IMR-90 (cell line): ENCODE measurements at places on chromosomes 6 and 20.

- DNase-seq: peak; percentile 52
Observed at GRCh38 chr20:41137614-41138474, 501 bp downstream of the PLCG1 start.

DNA sequence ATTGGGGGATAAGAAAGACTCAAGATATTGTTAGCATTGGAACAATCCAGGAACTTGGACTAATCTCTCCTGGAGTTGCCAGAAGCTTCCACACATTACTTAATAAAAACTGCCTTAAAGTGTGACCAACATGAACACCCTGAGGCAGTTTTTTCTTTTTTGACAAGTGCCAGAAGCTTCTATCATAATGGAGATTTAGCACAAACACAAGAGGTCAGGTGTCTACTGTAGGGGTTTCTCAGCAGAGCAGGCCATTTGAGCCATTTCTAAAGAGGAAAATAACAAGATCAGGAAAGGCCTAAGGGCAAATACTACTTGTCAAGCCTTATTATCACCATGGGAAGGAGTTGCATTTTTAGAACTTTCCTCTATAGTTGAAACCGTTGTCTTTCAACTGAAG lies 361.5 kb downstream of the EPM2A start:
- DNase-seq: no peak

DNA sequence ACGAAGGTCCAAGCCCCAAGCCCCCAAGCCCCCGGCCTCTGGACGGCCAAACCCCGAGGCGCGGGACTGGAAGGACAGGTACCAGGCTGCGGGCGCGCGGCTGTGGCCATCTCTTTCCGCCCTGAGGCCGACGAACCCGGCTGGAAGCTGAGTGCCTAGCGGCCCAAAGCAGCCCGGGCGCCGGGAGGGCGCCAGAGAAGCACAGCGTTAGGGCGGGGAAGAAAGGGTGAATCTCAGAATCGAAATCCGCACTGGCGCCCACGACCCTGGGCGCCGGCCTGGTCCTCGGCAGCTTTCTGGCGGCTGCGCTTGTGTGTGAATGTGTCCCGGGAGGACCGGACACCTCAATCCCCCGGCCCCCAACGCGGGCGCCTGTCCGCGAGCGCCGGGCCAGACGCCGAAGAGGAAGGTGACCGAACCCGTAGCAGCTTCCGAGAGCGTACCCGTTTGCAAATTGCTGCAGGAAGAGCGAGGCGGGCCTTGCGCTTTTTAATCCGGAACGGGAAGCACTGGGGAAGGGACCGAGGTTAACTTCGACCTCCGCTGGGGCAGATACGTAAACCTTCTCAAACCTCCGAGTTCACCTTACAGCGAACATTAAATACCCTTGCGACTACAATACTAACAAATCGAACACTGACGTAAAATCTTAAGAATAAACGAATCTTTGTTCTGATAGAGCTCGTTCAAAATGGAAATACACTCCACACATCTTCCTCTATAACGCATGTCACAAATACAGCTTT lies 2.9 kb downstream of the NRN1 start:
- DNase-seq: no peak

DNA sequence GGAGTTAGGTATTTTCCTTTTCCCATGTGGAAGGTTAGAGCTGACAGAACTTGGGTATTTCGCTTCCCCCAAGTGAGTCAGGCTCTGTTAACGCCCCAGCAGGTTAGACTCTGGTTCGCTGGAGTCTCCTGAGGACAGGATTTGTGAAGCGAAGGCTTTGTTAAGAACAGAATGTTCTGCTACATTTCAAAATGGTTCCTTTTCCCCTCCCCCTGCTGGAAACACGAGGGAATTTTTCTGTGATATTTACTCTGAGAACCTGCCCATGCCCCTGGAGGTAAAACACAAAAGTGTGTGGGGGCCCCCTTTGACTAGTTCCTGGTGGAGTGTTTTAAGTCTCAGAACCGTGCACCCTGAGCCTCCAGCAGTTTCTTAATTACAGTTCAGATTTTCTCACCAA lies 731.4 kb upstream of the CITED2 start:
- no peak for DNase-seq

DNA sequence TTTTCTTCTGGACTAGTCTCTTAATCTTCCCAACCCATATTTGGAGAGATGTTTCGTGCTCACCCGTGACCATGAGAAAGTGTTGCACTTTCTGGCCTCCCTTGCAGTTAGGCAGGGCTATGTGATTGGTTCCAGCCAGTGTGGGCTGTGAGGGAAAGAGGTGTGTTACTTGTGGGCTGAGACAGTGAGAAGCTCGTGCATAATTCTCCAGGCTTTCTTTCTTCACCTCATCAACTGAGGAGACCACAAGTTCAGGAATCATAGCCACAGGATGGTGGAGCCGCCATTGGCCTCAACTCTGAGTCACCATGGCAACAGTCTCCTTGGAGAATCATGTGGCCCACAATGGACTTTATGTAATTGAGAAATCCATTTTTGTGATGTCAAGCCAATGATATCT lies 57.5 kb upstream of the FUCA2 start:
- peak; percentile 53 for DNase-seq
